Upper lobe of right lung (tissue), 1 donor: ENCODE measurements at places on chromosomes 1 and 21. TPM values are rescaled to one million over a fixed set of nuclear protein-coding genes. Genes with fewer than 3 reads are reported as not detected.

The GJA8 gene
- not detected for total RNA-seq

The WNT9A gene
- total RNA-seq: 10.2 TPM

The CIART gene
- 10.6 TPM for total RNA-seq

The IFI16 gene
- 98.0 TPM for total RNA-seq

The KRTAP19-7 gene
- not detected for total RNA-seq

The SIM2 gene
- total RNA-seq: not detected

- no peak for DNase-seq
- peaks cover 21% of the 10 kb centered on the region for H3K27me3 ChIP-seq
- H3K4me1 ChIP-seq: no peaks in the 10 kb centered on the region
- no peaks in the 10 kb centered on the region for H3K36me3 ChIP-seq
These were observed 140.3 kb upstream of the CSF3R start for GRCh38 chr1:36622741-36623648.

DNA sequence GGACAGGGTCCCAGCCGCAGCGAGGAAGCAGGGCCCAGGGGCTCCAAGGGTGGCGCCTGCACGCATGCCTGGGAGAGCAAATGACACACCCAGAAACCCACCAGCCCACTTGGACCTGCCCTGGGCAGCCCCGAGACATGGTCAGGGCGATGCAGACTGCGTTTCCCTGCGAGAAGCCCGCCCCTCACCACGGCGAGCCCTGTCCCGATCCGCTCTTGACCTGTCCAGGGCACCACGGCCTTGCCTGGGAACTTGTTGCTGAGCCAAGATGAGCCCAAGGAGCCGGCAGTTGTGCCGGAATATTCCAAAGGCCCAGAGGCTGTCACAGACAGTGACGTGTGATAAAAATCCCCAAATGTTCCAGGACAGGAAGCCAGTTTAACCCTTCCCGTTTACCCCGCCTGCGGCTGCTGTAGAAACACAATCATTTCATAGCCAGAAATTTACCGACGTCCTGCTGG is 78.1 kb downstream of the SIK1 start:
- H3K4me3 ChIP-seq: no peak overlapping the region
- H3K4me1 ChIP-seq: peaks cover 20% of the 10 kb centered on the region
- H3K36me3 ChIP-seq: no peaks in the 10 kb centered on the region
- DNase-seq: no peak

GRCh38 chr1:217230412-217230811 is 400.5 kb downstream of the GPATCH2 start:
- H3K36me3 ChIP-seq: no peaks in the 10 kb centered on the region
- H3K27ac ChIP-seq: no peak overlapping the region
- H3K4me3 ChIP-seq: no peak overlapping the region
- H3K27me3 ChIP-seq: no peaks in the 10 kb centered on the region
- H3K4me1 ChIP-seq: no peaks in the 10 kb centered on the region

- peak; percentile 51 for DNase-seq
- no peaks in the 10 kb centered on the region for H3K27me3 ChIP-seq
- H3K4me3 ChIP-seq: no peak overlapping the region
- no peaks in the 10 kb centered on the region for H3K36me3 ChIP-seq
- no peak overlapping the region for H3K27ac ChIP-seq
These were observed 1.1 kb upstream of the GUCA2B start for GRCh38 chr1:42152119-42152518.

- H3K27ac ChIP-seq: no peak overlapping the region
- no peaks in the 10 kb centered on the region for H3K36me3 ChIP-seq
- H3K4me1 ChIP-seq: no peaks in the 10 kb centered on the region
- no peak for DNase-seq
These were observed 55.0 kb downstream of the HUNK start for GRCh38 chr21:31927689-31928353.

DNA sequence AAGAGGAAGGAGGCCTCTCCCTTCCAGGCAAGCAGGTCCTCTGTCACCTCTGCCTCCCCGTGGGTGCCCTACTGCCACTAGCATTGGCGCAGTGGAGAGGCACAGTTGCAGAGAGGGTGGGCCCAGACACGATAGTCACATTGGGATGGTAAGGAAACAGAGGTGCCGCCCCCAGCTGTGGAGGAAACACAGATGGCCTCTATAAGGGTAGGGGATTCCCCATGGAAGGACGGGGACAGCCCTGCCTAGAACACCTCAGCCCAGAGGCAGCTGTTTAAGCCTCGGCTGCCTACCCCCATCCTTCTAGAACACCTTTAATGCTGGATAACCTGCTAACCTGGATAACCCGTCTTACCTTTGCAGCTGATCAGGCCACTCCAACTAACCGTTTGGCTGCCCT is 65.7 kb upstream of the CNTN2 start:
- no peak overlapping the region for H3K4me3 ChIP-seq
- no peak for DNase-seq
- no peaks in the 10 kb centered on the region for H3K36me3 ChIP-seq
- no peaks in the 10 kb centered on the region for H3K4me1 ChIP-seq
- H3K27ac ChIP-seq: no peak overlapping the region

DNA sequence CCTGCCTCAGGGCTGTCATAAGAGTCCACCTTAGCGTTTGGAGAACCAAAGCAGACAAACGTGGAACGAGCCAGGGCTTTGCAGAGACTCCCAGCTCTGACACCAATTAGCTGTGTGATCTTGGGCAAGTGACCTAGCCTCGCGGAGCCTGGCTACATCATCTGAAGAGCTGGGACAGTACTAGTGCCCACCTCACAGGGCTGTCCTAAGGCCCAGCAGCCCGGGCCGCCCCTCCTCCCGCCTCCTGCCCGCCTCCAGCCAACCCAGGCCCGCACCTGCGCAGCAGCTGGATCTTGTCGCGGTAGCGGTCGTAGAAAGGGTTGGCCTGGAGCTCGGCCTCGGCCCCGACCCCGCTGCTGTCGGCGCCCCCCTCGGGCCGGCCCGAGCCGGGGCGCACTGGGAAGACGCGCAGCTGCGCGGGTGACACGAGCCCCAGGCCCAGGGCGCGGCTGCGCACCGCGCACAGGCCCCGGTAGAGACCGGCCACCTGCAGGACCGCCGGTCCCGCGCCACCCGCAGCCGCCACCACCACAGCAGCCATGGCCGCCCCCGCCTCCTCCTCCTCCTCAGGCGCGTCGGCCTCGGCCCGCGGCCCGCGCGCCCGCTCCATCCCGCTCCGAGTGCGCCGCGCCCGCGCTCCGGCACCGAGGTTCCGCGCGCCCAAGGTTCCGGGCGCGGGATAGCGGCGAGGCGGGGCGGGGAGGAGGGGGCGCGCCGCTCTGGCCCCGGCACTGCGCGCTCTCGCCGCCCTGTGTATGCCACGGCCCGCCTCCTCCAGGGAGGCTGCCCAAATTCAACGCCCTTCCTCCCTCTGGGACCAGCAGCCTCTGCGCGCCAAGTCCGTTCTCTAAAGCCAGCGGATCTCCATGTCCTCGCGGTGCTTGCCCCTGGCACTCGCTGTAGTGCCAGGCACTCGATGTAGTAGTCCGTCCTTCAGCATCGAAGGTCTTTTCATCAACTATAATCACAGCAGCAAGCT is at the start of gene ATPAF1:
Gene ATPAF1, minus strand, starts transcription at position 583 of the 979 bp plus-strand sequence. Its CDS starts 42 bp downstream, at position 541.
- peaks cover 13% of the 10 kb centered on the region for H3K4me1 ChIP-seq
- H3K4me3 ChIP-seq: peak within 1 kb of the TSS; percentile 85
- H3K27ac ChIP-seq: peak within 1 kb of the TSS; percentile 82
- peaks cover 18% of the 10 kb centered on the region for H3K36me3 ChIP-seq
- H3K27me3 ChIP-seq: no peaks in the 10 kb centered on the region
- peak; percentile 91 for DNase-seq

DNA sequence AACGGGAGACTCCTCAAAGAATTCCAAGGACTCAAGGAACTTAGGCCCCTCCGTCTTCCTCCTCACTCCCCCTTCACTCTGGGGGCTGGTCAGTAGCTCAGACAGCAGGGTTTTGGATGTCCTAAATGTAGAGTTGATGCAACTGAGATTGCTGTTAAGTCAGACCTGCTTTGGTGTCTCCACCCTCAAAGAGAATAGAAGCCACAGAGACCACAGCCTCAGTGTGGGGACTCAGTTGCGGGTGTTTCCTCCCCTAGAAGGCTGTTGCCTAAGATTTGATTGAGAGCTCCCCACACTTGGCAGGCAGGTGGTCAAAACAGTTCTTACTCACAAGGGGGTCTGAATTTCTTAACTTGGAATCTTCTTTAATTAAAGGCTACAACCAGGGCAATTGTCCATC is 7.6 kb downstream of the MAN1C1 start:
- no peak overlapping the region for H3K4me3 ChIP-seq
- peaks cover 8% of the 10 kb centered on the region for H3K4me1 ChIP-seq
- no peak for DNase-seq
